ENCODE measurements at places on chromosomes 1 and 21.

DNA sequence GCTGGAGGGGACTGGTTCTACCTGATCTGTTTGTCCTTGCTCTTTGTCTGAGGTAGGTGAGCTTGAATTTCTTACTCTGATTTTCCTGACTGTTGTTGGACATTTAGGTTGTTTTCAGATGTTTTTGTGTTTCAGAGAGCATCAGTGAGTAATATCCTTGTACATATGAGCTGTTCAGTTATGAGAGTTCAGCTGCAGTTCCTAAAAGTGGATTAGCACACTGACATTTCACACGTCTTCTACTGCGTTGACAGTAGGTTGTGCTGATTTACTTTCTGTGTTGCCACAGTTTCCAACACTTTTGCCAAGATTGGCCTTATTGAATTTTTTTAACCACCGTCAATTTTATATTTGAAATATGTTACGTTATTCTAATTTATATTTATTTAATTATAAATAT is 27.7 kb downstream of the CXADR start:
- peak; percentile 57 for DNase-seq

DNA sequence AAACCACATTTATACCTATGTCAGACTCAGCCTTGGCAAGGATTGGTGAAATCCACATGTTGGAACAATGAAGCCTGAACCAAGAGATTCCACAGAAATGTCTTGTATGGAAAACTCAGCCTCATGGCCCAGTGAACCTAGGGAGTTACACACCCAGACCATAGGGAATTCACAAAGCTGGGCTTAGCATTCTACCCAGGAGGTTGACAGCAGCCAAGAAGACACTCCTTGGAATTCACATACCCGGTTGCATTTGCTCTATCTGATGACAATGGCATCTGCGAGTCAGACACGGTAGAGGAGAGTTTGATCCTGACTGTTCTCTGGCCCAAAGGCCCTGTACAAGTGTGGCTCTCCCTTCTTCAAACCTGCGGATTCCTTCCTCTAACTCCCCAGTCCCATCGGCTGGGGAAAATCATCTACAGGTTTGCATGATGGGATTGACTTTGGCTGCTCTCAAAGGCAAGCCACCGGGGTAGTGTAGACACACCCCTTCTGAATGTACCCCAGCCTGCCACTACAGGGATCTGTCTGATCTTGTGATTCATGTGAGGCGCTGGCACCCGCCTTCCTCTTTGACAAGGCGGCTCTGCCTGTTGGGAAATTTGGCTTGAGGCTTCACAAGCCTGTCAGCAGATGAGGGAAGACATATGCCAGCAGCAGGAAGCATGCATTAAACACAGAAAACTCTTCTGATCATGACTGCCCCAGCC is 297.3 kb upstream of the KAZN start:
- no peak for DNase-seq

GRCh38 chr1:156709757-156710489 is 4.5 kb upstream of the CRABP2 start:
- no peak for DNase-seq

DNA sequence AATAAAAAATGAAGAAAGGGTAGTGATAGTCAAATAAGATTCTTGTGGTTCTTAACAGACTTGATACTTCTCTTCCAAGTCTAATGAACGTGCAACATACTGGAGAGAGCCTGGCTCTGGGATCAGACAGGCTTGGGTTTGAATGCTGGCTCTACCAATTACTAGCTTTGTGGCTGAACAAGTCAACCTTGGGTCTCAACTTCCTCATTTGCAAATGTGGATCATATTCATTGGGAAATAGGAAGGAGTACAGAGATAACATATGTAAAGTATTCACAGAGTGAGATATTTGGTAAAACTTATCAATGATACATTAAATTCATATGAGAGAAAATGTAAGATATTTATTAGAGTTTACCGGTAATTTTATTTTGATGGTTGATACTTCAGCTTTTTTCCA is 2.0 kb downstream of the EDEM3 start:
- no peak for DNase-seq

DNA sequence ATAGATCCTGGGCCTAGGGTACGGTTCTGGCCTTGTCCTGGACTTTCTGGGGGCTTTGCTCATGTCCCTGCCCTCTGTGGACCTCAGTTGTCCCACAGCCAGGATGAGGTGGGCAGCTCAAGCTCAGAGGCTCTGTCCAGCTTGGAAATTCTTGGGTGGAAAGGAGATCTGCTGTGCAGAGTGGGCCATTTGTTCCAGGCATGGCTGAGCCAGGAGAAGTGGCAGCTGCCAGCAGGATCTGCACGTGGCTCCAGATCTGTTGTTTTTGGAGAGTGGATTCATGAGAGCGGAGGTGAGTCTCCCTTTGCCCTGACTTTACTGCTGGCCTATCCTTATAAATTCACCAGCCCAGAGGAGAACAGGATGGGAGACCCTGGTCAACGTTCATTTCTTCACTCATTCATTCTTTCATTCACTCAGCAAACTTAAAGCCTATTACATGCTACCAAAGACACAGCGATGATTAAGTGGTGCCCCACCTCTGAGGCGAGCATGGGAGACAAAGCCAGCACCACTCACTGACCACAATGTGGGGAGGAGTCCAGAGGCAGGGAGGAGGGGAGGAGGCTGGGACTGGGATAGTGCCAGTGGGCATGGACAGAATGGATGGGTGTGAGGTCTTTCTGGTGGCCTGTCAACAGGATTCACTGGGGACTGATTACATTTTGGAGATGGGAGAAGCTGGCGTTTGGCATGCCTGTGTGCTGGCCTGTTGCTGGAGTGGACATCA is 205.1 kb downstream of the TRABD2B start:
- no peak for DNase-seq

DNA sequence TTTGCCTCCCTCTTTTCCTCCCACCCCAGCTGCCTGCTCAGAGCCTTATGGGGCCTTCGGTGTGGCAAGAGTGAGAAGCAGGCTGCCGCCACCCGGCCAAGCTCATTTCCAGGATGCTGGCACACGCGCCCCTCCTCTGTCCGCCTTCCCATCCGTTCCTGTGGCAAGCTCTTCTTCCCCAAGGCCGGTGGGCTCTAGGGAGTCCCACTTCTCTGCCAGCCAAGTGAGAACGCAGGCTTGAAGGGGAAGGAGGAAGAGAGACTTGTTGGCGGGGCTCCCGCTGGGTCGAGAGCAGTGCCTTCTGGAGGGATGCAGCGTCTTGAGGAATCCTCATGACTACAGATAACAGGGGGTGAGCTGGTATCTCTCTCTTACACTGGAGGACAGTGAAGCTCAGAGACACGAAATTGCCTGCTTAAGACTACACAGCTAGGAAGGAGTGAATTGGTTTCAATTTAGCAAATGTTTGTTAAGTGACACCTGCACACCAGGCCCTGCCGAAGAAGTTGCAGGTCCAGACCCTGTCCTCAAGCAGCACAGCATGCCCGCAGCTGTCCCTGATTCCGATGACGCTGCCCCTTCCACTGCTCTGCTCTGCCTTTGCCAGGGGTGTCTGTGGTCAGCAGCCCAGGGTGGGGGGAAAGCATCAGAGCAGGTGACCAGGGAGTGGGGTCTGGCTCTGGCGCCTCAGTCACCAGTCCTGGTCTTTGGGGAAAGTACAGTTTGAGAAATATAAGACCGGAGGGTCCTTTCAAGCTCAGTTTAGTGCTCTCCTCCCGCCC is 40.1 kb upstream of the FOXO6 start:
- no peak for DNase-seq

- peak; percentile 55 for DNase-seq
These were observed 49.8 kb upstream of the RIPK4 start for GRCh38 chr21:41816583-41817165.

DNA sequence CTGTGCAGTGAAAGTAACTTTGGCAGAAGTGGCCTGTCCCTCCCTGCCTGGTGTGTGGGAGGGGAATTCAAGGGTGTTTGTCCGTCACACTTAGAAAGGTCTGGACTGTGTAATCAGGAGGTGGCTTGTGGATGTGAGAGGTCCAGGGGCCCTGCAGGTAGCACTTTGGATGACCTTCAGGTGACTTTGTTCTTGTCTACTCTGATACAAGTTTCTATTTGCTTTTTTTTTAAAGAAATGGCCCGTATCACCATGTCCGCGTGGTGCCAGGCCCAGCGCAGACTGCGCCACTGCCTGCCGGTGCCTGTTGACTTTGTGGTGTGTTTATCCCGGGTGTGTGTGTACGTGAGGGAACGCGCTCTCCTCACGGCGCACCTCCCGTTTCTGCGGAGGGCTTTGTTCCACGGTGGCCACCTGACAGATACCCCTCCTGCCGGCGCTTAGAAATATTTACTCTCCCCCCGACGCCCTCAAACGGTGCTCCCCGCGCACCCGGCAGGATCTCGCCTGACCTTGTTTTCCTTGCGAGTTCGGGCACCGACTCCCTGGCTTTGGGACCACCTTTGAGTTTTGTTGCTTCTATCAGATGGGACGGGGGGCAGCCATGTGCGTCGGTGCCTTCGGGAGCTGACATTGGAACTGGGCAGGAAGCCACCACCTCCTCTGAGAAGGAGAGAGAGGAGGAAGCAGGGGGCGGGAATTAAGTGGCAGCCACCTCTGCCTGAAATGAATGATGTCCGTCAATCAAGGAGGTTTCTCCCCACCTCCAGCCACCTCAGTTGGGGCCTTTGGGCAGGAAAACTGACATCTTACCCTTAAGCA is 119.4 kb downstream of the PRDM16 start:
- no peak for DNase-seq

- DNase-seq, result no peak
These were observed 12.1 kb downstream of the PGBD2 start for GRCh38 chr1:248918131-248918530.

DNA sequence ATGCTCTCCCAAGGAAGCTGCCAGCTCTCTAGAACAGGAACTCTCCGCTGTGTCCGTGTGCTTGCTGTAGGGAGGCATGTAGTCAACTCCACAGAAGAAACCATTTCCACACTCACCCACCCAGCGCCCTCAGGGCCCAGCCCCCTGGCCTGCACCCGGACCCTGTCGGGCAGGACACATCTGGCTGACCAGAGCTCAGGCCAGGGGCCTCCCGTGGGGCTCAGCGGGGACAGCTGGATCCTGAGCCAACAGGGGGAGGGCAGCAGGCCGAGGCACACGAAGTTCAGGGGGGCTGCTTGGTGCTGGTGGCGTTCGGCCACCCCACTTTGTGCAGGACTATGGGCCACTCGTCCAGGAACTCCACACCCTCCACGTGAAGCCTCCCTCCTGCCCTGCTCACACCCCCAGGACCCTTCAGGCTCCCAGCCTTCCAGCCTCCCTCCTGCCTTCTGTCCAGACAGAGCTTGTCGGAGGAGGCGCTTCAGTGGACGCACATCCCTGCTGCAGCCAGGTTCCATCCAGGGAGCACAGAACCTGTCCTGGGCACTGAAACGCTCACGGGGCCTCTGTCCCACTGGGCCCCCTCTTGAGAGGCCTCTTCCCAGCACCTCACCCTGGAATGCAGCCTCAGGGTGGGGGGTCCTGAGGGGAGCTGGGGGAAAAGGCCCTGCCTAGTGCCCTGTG is 15.0 kb upstream of the FAAP20 start:
- no peak for DNase-seq

- DNase-seq, result no peak
These were observed 16.8 kb downstream of the RIPK4 start for GRCh38 chr21:41750051-41750450.

DNA sequence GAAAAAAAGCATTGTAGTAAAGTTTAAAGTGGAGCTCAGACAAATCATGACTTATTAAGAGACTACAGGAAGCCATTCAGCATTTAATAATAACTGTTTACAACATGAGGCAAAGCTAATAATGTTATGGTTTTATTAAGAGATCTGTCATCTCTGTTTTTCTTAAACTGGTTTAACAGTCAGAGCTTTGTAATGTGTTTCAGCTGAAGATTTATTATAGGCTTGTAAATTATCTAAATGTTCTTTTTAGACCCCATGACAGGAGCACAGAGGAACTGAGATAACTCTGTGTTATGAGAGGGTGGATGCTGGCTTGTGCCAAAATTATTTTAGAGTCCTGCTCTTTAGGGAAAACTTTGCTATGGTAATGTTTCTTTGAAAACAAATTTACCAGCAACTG is 38.0 kb upstream of the RWDD3 start:
- DNase-seq, result no peak

DNA sequence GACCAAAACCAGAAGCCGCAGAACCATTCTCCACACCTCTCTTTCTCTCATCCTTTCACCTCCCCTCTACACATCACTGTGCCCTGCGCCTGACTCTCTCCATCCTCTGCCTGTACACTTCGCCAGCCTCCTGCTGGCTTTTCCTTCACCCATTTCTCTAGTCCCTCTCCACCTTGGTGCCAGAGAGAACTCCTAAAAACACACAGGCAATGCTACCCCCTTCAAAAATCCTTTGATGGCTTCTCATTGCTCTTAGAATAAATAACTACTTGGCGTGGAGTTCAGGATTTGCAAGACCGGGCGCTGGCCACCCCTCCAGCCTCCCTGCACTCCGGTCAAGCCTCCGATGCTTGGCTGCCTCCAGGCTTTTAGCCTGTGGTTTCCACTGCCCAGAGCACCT is 8.6 kb downstream of the CRABP2 start:
- DNase-seq, result no peak

DNA sequence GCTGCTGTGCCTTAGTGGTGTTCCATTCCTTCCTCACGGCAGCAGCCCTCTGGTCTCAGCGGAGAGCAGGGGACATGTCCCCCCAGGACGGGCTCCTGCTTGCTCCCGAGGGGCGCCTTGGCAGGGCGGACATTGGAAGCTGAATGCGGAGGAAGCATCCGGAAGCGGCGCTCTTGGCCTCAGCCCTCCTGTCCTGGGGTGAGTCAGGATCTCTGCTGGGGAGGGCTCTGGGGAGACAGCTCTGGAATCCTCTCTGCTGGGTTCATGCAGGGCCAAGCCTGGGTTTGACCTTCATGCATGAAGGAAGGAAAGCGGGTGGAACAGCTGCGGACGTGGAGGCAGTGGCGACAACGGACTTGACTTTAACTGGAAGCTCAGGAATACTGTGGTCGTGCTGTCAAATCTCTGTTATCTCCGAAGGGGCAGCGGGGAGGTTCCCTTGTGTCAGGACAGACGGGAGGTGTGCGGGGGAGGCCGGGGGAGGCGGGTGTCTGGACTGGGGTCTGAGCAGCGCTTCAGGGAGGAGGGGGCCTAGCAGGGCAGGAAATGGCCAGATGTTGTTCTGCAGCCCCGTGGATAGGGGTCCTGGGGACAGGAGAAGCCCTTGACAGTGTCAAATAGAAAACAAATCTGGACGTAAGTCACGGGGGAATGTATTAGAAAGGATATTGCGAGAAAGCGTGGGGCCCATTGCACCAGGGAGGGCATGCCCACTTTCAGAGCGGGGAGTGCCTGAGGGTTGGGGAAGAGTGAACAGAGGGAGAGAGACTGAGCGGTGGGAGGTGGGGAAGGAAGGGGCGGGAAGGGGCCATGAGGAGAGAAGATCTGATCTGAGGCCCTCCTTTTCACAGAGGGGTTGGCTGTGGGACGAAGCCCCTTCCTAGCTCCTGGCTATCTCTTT is 26.6 kb downstream of the CRYAA start:
- DNase-seq, result peak; percentile 8

- no peak for DNase-seq
These were observed 15.7 kb downstream of the BTBD8 start for GRCh38 chr1:92095874-92096273.

DNA sequence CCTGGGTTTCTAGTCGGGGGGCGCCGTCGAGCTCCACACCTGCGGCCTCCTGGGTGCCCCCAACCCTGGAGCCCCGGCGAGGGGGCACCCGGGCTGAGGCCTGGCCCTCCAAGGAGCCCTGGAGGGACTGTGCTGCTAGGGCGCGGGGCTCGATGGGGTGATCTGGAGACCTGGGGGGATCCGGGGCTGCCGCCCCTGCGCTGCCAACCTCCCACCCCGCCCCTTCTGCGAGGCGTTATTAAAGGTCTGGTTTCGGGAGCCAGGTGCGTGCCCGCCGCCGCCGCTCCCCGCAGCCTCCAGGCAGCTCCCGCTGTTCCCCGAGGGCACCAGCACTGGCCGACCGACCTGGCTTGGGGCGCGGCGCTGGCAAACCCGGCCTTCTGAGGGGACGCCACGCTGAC is 746 bp upstream of the POFUT2 start:
- DNase-seq, result no peak

- DNase-seq, result peak; percentile 58
These were observed 267.2 kb upstream of the SGIP1 start for GRCh38 chr1:66266756-66267155.
